ENCODE measurements at places on chromosomes 11 and 22.

- no peak for DNase-seq
Measured at GRCh38 chr11:19672586-19673206, 39.9 kb upstream of the NAV2 start.

- DNase-seq, result no peak
Measured at GRCh38 chr11:72413914-72414628, 20.3 kb downstream of the CLPB start.

DNA sequence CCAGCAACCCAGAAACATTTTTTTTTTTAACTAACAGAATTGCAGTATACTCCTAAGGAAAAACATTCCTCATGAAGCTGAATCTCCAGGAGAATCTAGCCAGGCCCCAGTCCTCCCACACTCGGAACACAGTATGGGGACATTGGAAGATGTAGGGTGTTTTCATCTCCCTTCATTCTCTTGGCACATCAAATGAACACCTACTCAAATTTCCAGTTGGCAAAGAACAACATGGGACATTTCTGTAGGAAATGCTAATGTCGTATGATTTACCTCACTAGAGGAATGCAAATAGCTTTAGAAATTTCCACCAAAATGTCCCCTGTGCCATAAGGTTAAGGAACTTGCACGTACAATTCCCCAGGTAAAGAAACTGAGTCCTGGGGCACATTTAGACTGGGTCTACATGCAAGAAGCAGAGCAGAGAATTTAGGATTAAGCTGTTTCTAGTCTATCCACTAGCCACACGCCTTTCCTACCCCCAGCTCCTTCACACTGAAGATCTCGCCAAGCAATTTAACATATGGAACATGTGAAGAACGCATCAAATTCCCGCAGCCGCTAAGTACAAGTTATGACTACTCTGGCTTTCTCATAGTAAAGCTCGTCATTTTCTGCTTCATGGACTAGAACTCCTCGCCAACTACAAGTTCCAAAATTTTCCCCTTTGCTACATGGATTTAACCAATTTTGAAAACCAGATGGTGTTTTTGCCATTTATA lies 2.9 kb upstream of the CADM1 start:
- no peak for DNase-seq

DNA sequence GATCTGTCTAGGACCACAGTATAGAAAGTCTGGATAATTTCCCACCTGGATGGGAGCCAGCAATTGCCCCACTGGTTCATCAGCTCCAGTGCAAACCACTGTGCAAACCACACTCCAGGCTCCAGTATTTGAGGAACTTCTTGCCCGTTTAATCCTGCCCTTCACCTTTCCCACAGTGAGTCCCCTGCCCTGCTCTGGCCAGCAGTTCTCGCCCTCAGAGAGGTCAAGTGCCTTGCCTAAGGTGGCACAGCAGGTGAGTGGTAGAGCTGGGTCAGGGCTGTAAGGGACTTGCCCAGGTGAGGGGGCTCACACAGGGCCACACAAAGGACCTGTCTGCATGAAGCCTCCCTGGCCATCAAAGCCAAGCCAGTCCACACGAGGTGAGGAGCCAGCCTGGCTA lies 24.1 kb downstream of the MS4A10 start:
- DNase-seq, result no peak

- no peak for DNase-seq
Measured at GRCh38 chr11:131977231-131977630, 606.8 kb downstream of the NTM start.

- DNase-seq, result no peak
Measured at GRCh38 chr11:62345861-62346260, 8.6 kb downstream of the ASRGL1 start.

GRCh38 chr11:34600339-34601084 lies 20.4 kb upstream of the EHF start:
- no peak for DNase-seq

DNA sequence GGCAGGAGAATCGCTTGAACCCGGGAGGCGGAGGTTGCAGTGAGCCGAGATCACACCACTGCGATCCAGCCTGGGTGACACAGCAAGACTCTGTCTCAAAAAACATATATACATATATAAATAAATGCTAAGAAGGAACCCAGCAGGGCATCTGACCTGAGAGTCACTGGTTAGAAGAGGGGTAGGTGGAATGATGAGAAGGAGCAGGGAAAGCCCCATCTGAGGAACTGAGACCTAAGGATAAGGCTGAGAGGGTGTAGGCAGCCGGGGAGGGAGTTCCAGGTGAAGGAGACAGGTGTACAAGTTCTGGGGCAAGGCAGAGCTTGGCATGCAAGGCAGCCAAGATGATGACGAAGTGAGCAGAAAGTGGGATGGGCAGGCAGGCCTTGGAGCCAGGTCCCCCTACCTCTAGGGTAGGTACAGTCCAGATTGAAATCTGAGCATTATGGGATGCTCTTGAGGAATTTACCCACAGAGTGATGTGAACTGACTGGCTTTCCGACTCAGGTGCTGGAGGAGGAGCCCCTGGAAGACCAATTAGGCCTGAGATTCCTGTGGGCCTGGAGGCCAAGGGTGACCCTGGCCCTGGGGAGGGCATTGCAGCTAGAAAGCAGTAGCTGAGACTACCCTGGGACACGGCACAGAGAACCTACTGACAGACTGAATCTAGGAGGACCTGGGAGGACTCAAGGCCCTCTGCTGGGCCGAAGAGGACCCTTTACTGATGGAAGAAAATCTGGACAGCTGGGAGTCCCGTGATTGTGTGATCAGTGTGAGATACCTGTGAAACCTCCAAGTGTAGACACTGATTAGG lies 22.8 kb downstream of the KLHL22 start:
- no peak for DNase-seq

DNA sequence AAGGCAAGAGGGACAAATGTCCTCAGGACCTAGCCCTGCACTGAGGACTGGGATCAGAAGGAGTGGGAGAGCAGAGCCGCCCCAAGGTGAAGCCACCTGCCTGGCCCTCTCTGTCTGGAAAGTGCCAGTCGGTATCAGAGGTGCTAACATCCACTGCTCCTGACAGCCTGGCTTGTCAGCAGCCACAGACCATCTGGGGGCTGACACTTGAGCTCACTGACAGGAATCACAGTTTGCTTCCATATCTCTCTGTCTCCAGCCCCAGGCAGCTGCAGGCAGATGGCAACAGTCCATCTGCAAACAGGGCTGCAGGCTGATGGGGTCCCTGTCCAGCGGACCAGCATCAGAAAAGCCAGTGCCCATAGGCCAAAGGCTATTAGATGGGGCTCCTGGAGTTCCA lies 5.5 kb downstream of the OPCML start:
- no peak for DNase-seq

Data from GM12878 (cell line).